ENCODE measurements at places on chromosomes 12 and 14.

GRCh38 chr14:45807178-45807899, 554.3 kb upstream of the MIS18BP1 start:
- DNase-seq, result no peak

GRCh38 chr14:102914474-102915291, 7.8 kb upstream of the AMN start:
- DNase-seq, result no peak

DNA sequence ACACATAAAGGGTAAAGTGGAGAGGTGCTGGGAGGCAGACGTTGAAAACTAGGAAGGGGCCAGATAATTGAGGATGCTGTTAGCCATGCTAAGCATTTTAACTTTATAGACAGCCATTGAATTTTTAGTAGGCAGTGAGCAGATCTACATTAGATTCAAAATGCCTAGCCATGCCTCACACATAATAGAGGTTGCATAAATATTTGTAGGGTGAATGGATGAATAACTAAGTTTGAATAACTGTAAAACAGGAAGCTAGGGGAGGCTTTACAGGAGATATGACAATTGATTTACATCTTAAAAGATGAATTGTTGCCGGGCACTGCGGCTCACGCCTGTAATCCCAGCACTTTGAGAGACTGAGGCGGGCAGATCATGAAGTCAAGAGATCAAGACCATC, 12.3 kb upstream of the CCNT1 start:
- no peak for DNase-seq

- no peak for DNase-seq
Observed at GRCh38 chr14:32469388-32470160, 140.5 kb downstream of the AKAP6 start.

DNA sequence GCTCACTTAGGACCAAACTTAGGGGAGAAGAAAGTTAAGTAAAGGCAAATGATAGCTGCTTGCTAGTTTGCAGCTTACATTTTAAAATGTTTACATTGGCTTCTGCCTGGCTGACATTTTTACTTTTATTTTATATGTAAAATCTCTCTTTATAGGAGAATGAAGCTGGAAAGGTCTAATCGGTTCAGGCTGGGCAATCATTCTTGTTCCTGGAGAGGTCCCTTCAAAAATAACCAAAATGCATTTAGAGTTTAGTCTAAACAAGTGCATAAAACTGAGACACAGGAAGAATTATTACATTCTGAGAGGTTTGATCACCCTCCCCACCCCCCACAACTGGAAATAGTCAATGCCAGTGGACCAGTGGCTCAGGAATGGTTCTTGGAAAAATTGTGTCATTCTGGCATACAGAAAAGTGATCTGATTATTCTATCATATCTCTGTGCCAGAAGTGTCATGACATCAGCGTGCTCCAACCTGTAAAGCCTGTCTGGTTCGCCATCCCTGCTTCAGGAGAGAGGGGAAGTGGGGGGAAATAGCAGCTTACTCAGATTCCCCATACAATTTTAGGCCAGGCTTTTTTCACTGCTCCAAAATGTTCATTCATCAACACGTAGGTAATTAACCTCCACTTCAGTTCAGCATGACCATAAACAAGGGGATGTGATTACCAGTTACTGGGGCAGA, 4.2 kb downstream of the PRICKLE1 start:
- no peak for DNase-seq

- no peak for DNase-seq
Observed at GRCh38 chr12:88309546-88309945, 167.4 kb downstream of the TMTC3 start.

DNA sequence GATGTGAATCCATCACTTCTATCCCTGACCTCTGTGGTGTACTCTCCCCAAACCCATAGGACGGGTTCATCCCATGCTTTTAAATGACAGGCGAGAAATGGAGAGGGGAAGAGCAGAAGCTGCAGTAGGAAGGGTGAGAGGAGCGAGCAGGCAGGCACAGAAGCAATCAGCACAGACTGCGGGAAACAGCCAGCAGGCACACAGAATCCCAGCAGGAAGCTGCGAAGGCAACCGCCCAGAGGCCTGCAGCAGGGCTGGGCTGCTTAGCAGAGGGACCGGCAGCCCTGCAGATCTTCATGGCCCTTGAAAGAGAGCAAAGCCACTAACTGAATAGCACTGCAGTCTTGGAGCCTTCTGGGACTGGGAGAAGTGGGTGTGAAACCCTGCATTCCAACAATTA, 287.0 kb upstream of the FKBP4 start:
- no peak for DNase-seq

- no peak for DNase-seq
Observed at GRCh38 chr14:78023112-78023511, 147.1 kb upstream of the NRXN3 start.

- DNase-seq, result no peak
Observed at GRCh38 chr12:40577834-40578233, 114.4 kb upstream of the CNTN1 start.

- no peak for DNase-seq
Observed at GRCh38 chr14:101489092-101489760, 72.1 kb upstream of the DIO3 start.

- DNase-seq, result no peak
Observed at GRCh38 chr12:15538881-15539280, 216.6 kb downstream of the PTPRO start.

- no peak for DNase-seq
Observed at GRCh38 chr12:94671917-94672316, 21.6 kb upstream of the TMCC3 start.

DNA sequence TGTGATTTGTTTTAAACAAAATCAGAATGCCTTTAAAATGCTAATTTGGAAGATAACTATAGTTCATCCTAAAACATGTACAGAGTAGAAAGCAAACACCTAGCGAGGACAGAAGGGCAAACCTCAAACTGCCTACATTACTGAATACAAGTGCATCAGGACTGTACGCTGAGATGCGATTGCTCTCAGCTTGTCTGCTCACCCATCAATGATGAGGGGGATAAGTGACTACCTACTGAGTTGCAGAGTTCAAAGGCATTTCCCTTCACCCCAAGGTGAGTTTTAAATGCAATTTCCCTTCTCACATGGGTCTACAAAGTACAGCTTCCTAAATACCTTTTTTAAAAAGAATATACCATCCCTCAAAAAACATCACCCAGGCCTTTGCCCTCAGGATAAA, 52.9 kb downstream of the PHLDA1 start:
- no peak for DNase-seq

DNA sequence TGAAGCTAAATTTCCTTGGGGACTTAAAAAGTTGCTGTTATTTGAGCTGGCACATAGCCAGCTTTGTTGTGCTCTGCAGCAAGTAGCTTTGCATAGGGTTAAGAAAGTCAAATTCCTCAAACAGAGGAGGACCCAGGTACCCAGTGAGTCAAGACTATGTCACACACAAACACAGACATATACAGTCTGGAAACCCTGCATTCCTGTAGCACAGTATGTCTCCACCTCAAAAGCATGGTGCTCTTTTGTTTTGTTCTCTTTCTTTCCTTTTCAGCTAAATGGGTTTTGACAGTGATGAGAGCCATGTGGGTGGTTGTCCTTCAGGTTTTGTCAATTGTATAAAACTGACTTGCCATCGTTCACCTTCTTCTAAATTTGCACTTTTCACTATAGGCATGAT, 179.6 kb upstream of the DIO2 start:
- DNase-seq, result peak; percentile 59

DNA sequence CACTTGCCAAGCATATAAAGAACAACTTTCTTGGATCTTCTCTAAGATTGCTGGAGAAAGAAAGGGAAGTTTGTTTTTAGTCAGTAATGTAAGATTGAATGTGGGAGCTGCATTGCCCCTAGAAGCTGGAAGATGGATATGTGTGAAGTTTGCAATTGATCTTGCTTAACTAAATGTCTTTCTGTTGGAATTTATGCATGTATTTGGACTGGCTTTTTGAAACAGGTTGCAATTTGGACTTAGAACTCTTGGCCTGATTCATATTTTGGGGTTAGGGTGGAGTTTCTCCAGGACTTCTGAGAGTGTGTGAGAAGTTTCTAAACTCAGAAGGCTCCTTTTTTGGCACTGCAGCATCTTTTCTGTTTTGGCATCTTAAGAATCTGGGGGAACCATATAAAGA, 26.4 kb downstream of the IFT43 start:
- no peak for DNase-seq

DNA sequence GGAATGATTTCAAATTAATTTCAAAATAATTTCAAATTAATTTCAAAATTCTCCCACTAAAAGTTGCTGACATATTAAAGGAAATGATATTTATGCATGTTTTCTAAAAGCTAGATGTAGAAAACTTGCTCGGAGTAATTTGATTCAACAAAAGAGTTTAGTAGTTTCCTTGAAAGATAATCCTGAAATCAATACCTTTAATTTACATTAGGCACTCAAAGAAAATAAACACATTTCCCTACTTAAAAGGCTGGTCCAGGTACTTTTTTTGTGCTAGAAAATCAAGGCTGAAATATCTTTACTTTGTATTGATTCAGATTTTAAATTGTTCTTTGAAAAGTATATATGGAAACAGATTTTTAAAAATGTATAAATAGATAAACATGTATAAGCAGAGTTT, 370.5 kb downstream of the RAD51B start:
- DNase-seq, result no peak

DNA sequence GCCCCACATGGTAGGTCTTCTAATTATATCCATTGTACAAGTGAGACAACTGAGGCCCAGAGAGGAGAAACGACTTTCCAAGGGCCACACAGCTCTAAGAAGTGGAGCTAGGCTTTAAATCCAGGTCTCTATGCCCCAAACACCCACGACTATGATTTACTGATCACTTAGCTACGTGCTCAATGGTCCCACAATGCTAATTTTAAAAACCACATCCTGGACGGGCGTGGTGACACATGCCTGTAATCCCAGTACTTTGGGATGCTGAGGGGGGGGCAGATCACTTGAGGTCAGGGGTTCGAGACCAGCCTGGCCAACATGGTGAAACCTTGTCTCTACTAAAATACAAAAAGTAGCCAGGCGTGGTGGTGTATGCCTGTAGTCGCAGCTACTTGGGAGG, 8.4 kb upstream of the MLEC start:
- no peak for DNase-seq

DNA sequence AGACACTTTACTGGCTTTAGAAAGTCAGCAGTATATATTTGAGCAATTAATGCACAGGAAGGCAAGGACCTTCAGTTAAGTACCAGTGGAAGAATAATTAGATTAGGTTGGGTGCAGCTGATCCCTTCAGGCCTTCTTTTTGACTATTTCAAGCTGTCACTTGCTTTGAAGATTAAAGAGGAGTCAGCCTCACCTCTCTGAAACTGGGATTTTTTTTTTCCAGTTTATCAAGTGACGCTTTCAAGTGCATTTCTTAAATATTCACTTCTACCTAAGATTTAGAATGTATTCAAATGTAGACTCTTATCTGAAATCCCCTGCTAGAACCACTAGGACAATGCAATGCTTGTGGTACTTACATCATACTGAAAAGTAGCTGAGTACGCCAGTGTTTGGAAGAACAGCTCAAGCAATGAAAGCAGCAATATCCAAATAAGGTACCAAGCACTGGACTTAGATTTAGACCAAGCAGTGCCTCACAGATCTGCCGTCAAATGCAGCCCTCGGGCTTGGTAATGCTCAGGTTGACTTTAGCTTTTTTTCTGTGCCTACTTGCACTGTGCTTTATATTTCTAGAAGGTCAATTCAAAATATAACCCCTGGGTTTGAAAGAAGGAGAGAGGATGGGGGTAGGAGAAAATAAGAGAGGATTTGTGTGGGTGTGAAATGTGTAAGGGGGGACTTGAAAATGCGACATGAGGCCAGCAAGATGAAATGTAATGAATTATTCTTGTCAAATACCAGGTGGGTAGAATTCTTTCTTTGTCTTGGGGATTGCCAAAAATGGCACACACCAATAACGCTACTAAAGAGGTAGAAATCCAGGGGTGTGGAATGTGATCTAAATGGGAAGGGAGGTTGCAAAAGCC, 3.7 kb upstream of the FERMT2 start:
- no peak for DNase-seq

GRCh38 chr12:103144278-103144677, 186.8 kb downstream of the ASCL1 start:
- no peak for DNase-seq

All from SW 1271 (cell line).